Peyer's patch (tissue), 4 donors: ENCODE measurements at places on chromosomes 2 and 18. TPM values are rescaled to one million over a fixed set of nuclear protein-coding genes. Genes with fewer than 3 reads are reported as not detected.

The CCDC138 gene
- total RNA-seq = 2.3 TPM

The MFSD2B gene
- total RNA-seq = not detected

GRCh38 chr2:40173276-40173675 is 278.6 kb downstream of the SLC8A1 start:
- H3K36me3 ChIP-seq = no peaks in the 10 kb centered on the region
- DNase-seq = no peak
- no peak overlapping the region for H3K27ac ChIP-seq
- H3K4me1 ChIP-seq = no peaks in the 10 kb centered on the region
- no peaks in the 10 kb centered on the region for H3K27me3 ChIP-seq

GRCh38 chr18:59783138-59783537 is 85.9 kb upstream of the CCBE1 start:
- DNase-seq = peak; percentile 51
- no peaks in the 10 kb centered on the region for H3K27me3 ChIP-seq
- no peak overlapping the region for H3K4me3 ChIP-seq
- H3K4me1 ChIP-seq = no peaks in the 10 kb centered on the region
- H3K36me3 ChIP-seq = no peaks in the 10 kb centered on the region

DNA sequence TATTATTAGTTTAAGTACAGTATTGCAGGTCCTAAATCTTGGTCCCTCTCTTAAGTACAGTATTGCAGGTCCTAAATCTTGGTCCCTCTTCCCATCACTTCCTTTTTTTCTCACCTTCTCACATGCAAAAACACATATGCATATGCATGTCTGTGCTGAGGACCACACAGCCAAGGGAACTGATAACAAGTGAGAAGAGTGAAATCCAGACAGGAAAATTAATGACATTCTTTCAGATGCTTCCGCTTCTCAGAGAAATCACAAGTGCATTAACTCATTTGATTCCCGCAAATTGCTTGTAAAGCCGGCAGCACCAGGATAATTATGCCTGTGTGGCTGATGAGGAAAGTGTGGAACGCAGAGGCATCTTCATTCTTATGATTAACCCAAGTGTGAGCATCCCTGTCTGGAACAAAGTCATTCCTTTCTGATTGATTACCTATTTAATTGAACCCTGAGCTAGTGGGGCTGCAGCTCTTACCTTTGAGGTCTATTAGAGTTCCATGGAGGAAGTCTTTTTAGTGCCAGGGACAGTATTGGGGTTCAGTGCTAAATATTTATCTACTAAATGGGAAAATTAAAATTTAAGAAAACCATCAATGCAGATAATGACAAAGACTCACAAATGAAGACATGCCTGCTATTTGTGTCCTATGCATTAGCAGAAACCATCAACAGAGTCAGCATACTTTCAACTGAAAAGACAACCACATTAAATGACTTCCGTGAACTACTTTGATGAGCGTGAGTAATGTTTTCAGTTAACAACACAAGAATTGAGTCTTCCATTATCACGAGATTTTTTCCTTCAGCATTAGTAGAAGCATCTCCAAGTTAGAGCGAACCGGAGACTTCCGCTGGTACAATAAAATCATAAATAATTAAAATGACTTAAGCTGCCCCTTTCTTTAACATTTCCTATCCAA is 220.4 kb upstream of the SLC35G4 start:
- DNase-seq = no peak
- no peaks in the 10 kb centered on the region for H3K27me3 ChIP-seq
- no peak overlapping the region for H3K27ac ChIP-seq
- H3K36me3 ChIP-seq = no peaks in the 10 kb centered on the region
- no peak overlapping the region for H3K4me3 ChIP-seq
- no peaks in the 10 kb centered on the region for H3K4me1 ChIP-seq

GRCh38 chr18:11927497-11927896 is 19.4 kb upstream of the MPPE1 start:
- H3K36me3 ChIP-seq = no peaks in the 10 kb centered on the region
- DNase-seq = no peak
- H3K4me1 ChIP-seq = no peaks in the 10 kb centered on the region
- H3K4me3 ChIP-seq = no peak overlapping the region
- H3K27me3 ChIP-seq = no peaks in the 10 kb centered on the region
- H3K27ac ChIP-seq = no peak overlapping the region

GRCh38 chr18:66895631-66896030 is 291.7 kb upstream of the CDH19 start:
- no peaks in the 10 kb centered on the region for H3K27me3 ChIP-seq
- H3K4me1 ChIP-seq = no peaks in the 10 kb centered on the region
- no peak for DNase-seq
- no peaks in the 10 kb centered on the region for H3K36me3 ChIP-seq
- H3K4me3 ChIP-seq = no peak overlapping the region
- no peak overlapping the region for H3K27ac ChIP-seq
